ENCODE measurements at places on chromosomes 2 and 18. TPM values are rescaled to one million over a fixed set of nuclear protein-coding genes. Genes with fewer than 3 reads are reported as not detected.

The CXCR1 gene
- total RNA-seq = not detected

The GPR45 gene
- not detected for total RNA-seq

The C2orf78 gene
- total RNA-seq = not detected

The CTLA4 gene
- not detected for total RNA-seq

The AQP12B gene
- not detected for total RNA-seq

The TOGARAM2 gene
- 0.17 TPM for total RNA-seq

The ANKRD30BL gene
- not detected for total RNA-seq

The BCL2 gene
- total RNA-seq = 0.73 TPM

The POTEE gene
- 0.06 TPM for total RNA-seq

The GNLY gene
- total RNA-seq = not detected

The ASIC4 gene
- not detected for total RNA-seq

The MOCOS gene
- 2.7 TPM for total RNA-seq

The SNED1 gene
- 0.84 TPM for total RNA-seq

The GPR155 gene
- total RNA-seq = 0.72 TPM

The MREG gene
- 5.7 TPM for total RNA-seq

The CERKL gene
- total RNA-seq = 0.17 TPM

The TRIM43 gene
- total RNA-seq = not detected

Data from A549 treated with RU486 at 1 μM for 4 hours (cell line).